Heart right ventricle (tissue), 16 donors: ENCODE measurements at places on chromosomes 7 and 10. TPM values are rescaled to one million over a fixed set of nuclear protein-coding genes. Genes with fewer than 3 reads are reported as not detected.

PARD3 gene
- total RNA-seq: 34.3 TPM

DNA sequence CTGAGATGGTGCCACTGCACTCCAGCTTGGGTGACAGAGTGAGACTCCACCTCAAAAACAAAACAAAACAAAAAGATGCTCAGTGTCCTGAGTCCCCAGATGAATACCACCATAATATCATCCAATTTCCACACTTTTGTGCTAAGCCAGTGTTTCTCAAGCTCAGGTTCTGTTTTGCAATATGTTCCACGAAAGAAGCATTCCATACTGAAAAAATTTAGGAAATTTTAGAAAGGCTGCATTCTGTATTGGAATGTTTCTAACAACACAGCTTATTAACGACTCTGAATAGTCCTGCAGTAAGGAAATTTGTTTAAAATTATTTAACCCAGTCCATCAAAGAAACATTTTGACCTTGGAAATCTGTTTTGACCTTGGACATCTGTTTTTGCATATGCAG, 142.4 kb downstream of the EPC1 start:
- no peaks in the 10 kb centered on the region for H3K27me3 ChIP-seq
- DNase-seq: no peak
- H3K36me3 ChIP-seq: no peaks in the 10 kb centered on the region
- no peak overlapping the region for H3K27ac ChIP-seq

DNA sequence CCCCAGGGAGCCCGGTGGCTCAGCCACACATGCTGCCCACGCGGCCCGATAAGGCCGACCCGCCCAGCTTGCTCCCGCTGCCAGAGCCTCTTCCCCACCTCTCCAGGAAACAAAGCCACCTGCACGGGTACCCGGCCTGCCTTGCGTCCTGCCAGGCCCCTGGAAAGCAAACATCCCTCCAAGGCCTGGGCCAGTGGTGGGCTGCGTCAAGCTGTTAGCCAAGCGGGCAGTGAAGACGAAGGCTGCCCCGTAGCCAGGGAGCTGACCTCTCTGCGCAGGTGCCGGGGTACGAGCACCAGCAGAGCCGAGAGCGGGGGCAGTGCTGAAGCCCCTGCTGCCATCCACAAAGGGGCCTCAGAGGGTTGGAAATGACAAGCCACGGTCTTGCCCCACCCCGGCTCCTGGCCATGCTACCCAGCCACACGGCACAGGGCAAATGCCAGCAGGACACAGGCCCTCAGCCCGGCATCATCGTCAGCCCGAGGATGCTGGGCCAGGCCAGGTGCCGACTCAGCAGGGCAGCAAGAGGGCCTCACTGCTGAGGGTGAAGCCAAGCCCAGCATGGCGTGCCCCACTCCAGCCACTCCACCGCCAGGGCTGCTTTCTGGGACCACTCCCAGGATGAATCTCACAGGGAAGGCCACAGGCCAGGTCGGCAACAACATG, 140.0 kb downstream of the PTPRN2 start:
- H3K27ac ChIP-seq: no peak overlapping the region
- H3K36me3 ChIP-seq: no peaks in the 10 kb centered on the region
- peaks cover 6% of the 10 kb centered on the region for H3K27me3 ChIP-seq
- H3K4me3 ChIP-seq: no peak overlapping the region

GRCh38 chr10:130466271-130466997, 330.2 kb downstream of the GLRX3 start:
- DNase-seq: no peak
- H3K4me1 ChIP-seq: no peaks in the 10 kb centered on the region
- no peaks in the 10 kb centered on the region for H3K27me3 ChIP-seq
- no peak overlapping the region for H3K27ac ChIP-seq

GRCh38 chr10:1270906-1271305, 214.7 kb downstream of the WDR37 start:
- no peaks in the 10 kb centered on the region for H3K36me3 ChIP-seq
- no peak overlapping the region for H3K27ac ChIP-seq
- no peak overlapping the region for H3K4me3 ChIP-seq
- no peaks in the 10 kb centered on the region for H3K4me1 ChIP-seq
- no peak for DNase-seq

DNA sequence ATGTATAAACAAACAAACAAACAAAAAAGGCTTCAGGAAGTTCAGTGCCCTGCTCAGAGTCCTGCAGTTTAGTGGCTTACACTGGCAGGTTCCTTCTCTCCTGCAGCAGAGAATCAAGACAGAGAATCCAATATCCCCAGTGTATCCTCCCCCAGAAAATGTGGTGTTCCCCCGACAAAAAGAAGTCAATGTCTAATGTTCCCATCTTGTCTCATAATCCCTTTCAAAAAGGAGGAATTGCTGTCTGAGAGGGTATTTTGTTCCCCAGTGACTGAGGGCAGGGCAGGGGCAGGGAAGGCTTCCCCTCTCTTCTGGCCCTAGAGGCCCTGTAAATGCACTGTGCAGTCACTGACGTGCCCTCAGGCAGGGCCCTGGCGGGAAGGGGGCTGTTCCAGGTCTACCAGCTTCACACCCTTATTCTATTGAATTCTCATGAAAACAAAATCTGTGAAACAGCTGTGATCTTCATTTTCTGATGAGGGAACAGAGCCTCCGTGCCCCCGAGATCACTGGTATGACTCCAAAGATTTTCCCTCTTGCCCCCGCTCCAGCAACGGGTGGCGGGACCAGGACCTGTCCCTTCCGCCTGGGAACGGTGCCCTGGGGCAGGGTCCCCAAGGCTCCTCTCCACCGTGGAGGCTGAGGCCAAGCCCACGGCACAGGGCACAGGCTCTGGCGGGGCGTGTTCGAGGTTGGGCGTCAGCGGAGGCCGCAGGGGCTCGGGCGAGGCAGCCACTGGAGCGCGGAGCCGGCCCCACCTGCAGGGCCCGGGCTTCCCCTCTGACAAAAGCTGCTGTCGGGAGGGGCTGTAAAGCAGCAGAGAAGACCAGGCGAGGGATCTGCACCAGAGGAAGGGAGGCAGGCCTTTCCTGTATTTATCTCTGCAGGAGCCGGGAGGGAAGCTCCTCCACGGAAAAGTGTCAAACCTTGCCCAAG, 13.4 kb upstream of the WDFY4 start:
- no peak overlapping the region for H3K27ac ChIP-seq
- no peak overlapping the region for H3K4me3 ChIP-seq
- H3K4me1 ChIP-seq: no peaks in the 10 kb centered on the region
- no peaks in the 10 kb centered on the region for H3K27me3 ChIP-seq
- no peaks in the 10 kb centered on the region for H3K36me3 ChIP-seq

- no peak overlapping the region for H3K4me3 ChIP-seq
- peaks cover 6% of the 10 kb centered on the region for H3K4me1 ChIP-seq
- H3K27ac ChIP-seq: no peak overlapping the region
- DNase-seq: peak; percentile 75
- peaks cover 63% of the 10 kb centered on the region for H3K36me3 ChIP-seq
- no peaks in the 10 kb centered on the region for H3K27me3 ChIP-seq
These were observed 121.9 kb downstream of the INPP5A start for GRCh38 chr10:132659206-132660091.

DNA sequence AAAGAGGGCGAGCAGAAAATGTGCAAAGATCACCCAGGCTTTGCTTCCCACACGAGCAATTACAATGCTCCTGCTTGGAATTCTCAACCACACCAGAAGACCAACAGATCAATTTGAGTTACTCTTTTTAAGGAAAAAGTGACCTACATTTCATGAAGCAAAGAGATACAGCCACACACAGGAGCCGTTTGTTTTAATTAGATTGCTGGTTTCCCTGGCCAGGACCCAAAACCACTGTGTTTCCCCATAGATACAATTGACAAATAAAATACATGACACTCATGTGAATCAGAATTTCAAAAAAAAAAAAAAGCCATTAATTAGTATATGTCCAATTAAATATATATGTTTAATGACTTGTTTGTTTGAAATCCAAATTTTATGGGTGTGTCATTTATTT, 458.3 kb downstream of the PLXDC2 start:
- H3K27ac ChIP-seq: no peak overlapping the region
- no peak for DNase-seq
- no peaks in the 10 kb centered on the region for H3K4me1 ChIP-seq
- no peak overlapping the region for H3K4me3 ChIP-seq
- no peaks in the 10 kb centered on the region for H3K36me3 ChIP-seq

THSD7A gene
- 1.2 TPM for total RNA-seq

GRID2IP gene
- not detected for total RNA-seq

NRAP gene
- total RNA-seq: 1,999 TPM

- no peaks in the 10 kb centered on the region for H3K27me3 ChIP-seq
- no peak overlapping the region for H3K4me3 ChIP-seq
- no peaks in the 10 kb centered on the region for H3K36me3 ChIP-seq
- no peak overlapping the region for H3K27ac ChIP-seq
- peaks cover 14% of the 10 kb centered on the region for H3K4me1 ChIP-seq
These were observed 305.1 kb downstream of the RPS24 start for GRCh38 chr10:78338717-78339116.

DNA sequence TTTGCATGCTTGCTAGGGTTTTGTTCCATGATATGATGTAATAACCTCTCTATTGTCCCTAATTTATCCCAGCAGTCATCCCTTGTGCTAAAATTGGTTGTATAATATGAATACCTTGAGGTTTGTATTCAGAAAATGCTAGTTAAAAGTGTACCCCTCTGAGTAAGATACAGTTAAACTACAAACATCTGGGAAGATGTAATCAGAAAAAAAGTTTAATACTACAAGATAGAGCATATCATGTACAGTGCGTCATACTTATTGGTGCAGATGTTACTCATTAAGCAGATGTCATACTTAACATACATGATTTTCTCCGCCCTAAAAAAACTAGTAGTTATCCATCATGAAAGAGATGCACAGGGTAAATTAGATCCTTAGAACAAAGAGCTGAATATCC, 336.1 kb upstream of the KCND2 start:
- H3K4me1 ChIP-seq: no peaks in the 10 kb centered on the region
- no peak overlapping the region for H3K27ac ChIP-seq
- H3K36me3 ChIP-seq: no peaks in the 10 kb centered on the region
- H3K27me3 ChIP-seq: no peaks in the 10 kb centered on the region

GRCh38 chr7:6256677-6257535, 15.5 kb downstream of the CYTH3 start:
- peak; percentile 62 for DNase-seq
- no peak overlapping the region for H3K4me3 ChIP-seq
- H3K27ac ChIP-seq: peak overlapping the region; percentile 71
- H3K36me3 ChIP-seq: no peaks in the 10 kb centered on the region
- peaks cover 71% of the 10 kb centered on the region for H3K4me1 ChIP-seq

- H3K4me3 ChIP-seq: no peak overlapping the region
- DNase-seq: peak; percentile 71
- H3K27ac ChIP-seq: peak overlapping the region; percentile 87
These were observed 11.8 kb upstream of the ACSL5 start for GRCh38 chr10:112361951-112362751.

DNA sequence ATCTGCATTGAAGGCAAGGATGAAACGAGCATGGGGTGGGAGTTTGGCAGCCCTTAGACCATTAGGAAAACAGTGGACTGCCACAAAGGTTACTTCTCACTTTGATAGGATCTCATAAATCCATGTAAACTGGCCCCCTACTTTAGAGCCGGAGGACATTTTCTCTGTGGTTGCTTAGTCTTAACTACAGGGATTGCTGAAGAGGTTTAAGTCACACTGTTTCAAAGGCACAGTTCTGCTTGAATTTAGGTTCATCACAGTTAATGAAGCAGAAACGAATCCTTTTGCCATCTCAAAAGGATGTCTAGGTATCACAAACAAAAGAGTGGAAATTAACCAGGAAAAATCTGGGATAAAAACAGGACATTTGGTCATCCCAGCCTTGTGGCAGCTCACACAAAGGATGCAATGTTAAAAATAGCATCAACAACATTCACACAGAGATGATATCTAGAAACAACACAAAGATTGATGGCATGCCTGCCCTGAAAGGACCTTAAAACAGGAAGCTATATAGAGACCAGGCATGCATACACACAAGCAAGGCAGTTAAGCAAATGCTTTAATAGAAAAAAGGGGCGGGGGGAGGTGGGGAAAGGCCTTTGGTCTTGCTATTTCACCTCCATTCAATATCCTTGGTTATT, 74.0 kb downstream of the DOCK4 start:
- H3K4me1 ChIP-seq: peaks cover 41% of the 10 kb centered on the region
- no peak overlapping the region for H3K4me3 ChIP-seq
- H3K36me3 ChIP-seq: no peaks in the 10 kb centered on the region
- no peaks in the 10 kb centered on the region for H3K27me3 ChIP-seq
- no peak for DNase-seq

- no peaks in the 10 kb centered on the region for H3K36me3 ChIP-seq
- H3K27ac ChIP-seq: no peak within 1 kb of the TSS
- no peaks in the 10 kb centered on the region for H3K27me3 ChIP-seq
These were observed at the start of gene CPA4 for GRCh38 chr7:130292682-130293257. Gene CPA4 (plus strand): TSS chr7:130293161. CDS start chr7:130293181, 20 bp downstream.

GRCh38 chr10:78403781-78404180, 370.1 kb downstream of the RPS24 start:
- H3K4me1 ChIP-seq: peaks cover 28% of the 10 kb centered on the region
- H3K27me3 ChIP-seq: peaks cover 3% of the 10 kb centered on the region
- H3K27ac ChIP-seq: no peak overlapping the region
- no peak for DNase-seq

- no peaks in the 10 kb centered on the region for H3K36me3 ChIP-seq
- DNase-seq: no peak
These were observed 251.2 kb downstream of the ARHGAP12 start for GRCh38 chr10:31677195-31678138.

- DNase-seq: no peak
- H3K4me3 ChIP-seq: no peak overlapping the region
- no peaks in the 10 kb centered on the region for H3K4me1 ChIP-seq
These were observed 50.6 kb upstream of the RET start for GRCh38 chr10:43026039-43026973.

ZNF425 gene
- total RNA-seq: 0.82 TPM

- no peaks in the 10 kb centered on the region for H3K27me3 ChIP-seq
- H3K27ac ChIP-seq: no peak overlapping the region
- H3K36me3 ChIP-seq: no peaks in the 10 kb centered on the region
- no peak overlapping the region for H3K4me3 ChIP-seq
- H3K4me1 ChIP-seq: no peaks in the 10 kb centered on the region
- no peak for DNase-seq
These were observed 47.1 kb upstream of the HYAL4 start for GRCh38 chr7:123797673-123798531.

DNA sequence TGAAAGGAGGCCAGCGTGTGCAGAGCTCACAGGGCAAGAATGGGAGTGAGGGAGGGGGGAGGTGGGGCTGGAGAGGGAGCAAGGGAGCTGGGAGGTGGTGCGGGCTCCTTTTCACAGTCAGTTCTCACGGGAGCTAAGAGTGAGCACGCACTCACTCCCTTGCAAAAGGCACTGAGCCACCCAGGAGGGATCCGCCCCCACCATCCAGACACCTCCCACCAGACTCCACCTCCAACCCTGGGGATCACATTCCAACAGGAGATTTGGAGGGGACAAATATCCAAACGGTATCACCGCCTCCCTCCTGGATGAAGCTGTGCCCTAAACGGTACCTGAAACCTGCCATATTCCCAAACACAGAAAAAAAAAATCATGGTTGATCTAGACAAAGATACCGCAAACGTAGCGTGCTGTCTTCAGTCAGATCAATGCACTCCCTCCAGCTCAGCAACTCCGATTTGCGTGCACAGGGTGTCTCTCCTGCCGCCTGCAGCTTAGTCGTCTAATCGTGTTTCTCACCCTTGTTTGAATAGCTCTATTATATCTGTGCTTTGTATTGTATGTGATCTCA, 20.3 kb upstream of the PRKAG2 start:
- H3K27ac ChIP-seq: no peak overlapping the region
- no peaks in the 10 kb centered on the region for H3K36me3 ChIP-seq
- no peak for DNase-seq
